Stomach (tissue), 19 donors: ENCODE measurements at places on chromosomes 3 and 15. TPM values are rescaled to one million over a fixed set of nuclear protein-coding genes. Genes with fewer than 3 reads are reported as not detected.
A peak's percentile ranks its signal among the peaks of the same experiment; 100 is the strongest.

- peaks cover 11% of the 10 kb centered on the region for H3K36me3 ChIP-seq
- no peak for DNase-seq
- H3K4me3 ChIP-seq = no peak overlapping the region
- H3K27ac ChIP-seq = no peak overlapping the region
These were observed 6.1 kb downstream of the ATG3 start for GRCh38 chr3:112555535-112556170.

DNA sequence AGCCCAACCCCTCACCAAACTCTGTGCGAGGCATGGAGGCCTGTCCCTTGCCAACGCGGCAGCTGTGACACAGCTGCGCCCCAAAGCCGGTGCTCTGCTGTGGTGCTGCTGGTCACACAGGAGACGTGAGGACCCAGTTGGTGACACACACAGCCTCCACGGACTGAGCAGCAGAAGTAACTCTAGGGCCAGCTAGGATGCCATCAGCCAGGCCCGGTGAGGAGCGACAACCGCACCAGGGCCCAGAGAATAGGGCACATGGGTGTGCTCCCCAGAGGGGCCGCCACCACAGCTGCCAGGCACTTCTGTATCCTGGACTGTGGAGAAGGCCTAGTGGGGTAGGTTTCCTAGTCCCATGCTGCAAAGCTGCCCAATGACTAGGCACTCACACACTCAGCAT, 10.7 kb downstream of the ZXDC start:
- H3K27ac ChIP-seq = no peak overlapping the region
- peaks cover 55% of the 10 kb centered on the region for H3K4me1 ChIP-seq
- no peak for DNase-seq
- peaks cover 100% of the 10 kb centered on the region for H3K36me3 ChIP-seq
- no peaks in the 10 kb centered on the region for H3K27me3 ChIP-seq

DNA sequence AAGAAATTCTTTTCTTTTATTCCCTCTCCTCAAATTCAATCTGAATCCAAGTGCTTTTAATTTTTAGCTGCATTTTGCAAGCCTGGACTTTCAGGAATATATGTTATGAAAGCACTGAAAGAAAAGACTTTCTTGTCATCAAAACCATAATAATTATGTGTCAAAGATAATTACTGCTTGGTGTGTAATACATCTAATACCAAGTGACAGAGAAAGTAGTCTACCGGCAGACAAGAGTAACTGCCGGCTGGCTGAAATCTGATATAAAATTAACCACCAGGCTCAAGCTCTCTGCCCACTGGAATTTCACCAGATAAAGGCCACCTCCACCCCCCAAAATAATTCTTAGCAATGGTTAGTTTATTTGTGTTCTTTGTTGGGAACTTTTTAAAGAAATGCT, 220.9 kb upstream of the CDIN1 start:
- H3K36me3 ChIP-seq = no peaks in the 10 kb centered on the region
- H3K4me3 ChIP-seq = no peak overlapping the region
- H3K27ac ChIP-seq = no peak overlapping the region
- DNase-seq = no peak
- no peaks in the 10 kb centered on the region for H3K27me3 ChIP-seq
- no peaks in the 10 kb centered on the region for H3K4me1 ChIP-seq

- no peak overlapping the region for H3K4me3 ChIP-seq
- no peaks in the 10 kb centered on the region for H3K36me3 ChIP-seq
- H3K4me1 ChIP-seq = peaks cover 34% of the 10 kb centered on the region
- no peaks in the 10 kb centered on the region for H3K27me3 ChIP-seq
- no peak overlapping the region for H3K27ac ChIP-seq
These were observed 996 bp upstream of the DNAJA4 start for GRCh38 chr15:78263351-78263781.

- no peaks in the 10 kb centered on the region for H3K27me3 ChIP-seq
- H3K36me3 ChIP-seq = no peaks in the 10 kb centered on the region
- no peak overlapping the region for H3K4me3 ChIP-seq
- DNase-seq = no peak
- H3K4me1 ChIP-seq = peaks cover under 1% of the 10 kb centered on the region
These were observed 29.9 kb upstream of the FLNB start for GRCh38 chr3:57978316-57978715.

DNA sequence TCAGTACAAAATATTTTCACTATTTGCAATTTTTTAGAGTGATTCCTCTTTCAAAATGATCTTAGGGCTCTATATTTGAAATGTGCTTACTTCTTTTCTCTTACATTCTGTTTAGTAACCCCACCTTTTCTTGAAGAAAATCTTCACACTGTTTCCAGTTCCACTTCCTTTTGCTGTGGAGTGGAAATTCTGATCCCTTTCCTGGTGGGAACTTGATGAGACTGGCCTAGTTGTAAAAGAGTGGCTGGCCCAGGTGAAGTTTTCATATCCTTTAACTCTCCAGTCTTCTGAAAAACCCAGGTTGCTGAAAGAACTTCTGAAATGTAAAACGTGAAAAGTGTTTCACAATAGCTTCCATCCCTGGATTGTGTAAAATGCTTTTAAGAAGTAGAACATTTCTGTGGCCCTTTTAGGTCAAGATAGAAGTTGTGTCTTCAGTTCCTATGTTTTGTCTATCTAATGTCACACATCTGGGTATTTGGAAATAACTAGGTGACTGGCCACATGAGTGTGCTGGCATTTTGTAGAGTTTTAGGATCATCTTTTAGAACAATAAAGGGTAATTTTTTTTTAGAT, 84.8 kb upstream of the LRIG1 start:
- no peaks in the 10 kb centered on the region for H3K4me1 ChIP-seq
- no peak for DNase-seq
- H3K4me3 ChIP-seq = no peak overlapping the region
- H3K36me3 ChIP-seq = no peaks in the 10 kb centered on the region
- H3K27me3 ChIP-seq = peaks cover 6% of the 10 kb centered on the region

DNA sequence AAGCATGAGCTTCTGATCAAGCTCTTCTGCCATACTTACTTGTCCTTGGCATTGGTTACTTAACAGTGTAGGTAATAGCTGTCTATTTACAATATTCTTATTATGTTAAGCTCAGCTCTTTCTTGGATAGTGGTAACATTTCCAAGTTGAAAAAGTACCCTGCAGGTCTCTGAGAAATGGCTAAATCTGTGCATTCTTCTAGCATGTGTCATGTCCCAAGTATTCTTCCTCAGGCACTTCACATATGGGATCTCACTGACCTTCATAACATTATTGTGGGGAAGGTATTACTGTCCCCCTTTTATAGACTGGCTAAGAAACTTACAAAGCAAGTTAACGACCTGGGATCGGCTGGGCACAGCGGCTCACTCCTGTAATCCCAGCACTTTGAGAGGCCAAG, 236.1 kb downstream of the RORA start:
- no peaks in the 10 kb centered on the region for H3K27me3 ChIP-seq
- peaks cover 9% of the 10 kb centered on the region for H3K4me1 ChIP-seq
- no peak for DNase-seq
- no peak overlapping the region for H3K27ac ChIP-seq

DNA sequence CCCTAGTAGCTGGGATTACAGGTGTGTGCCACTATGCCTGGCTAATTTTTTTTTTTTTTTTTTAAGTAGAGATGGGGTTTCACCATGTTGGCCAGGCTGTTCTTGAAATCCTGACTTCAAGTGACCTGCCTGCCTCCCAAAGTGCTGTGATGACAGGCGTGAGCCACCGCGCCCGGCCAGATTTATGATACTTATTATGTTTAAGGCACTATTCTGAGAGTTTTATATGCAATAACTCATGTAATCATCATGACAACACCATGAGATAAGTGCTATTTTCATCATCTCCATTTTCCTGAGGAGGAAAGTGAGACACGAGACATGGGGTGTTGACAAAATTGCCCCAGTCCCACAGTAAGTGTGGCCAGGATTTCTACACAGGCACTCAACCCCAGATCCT, 366.4 kb upstream of the TRIM42 start:
- no peaks in the 10 kb centered on the region for H3K27me3 ChIP-seq
- DNase-seq = no peak
- H3K4me1 ChIP-seq = no peaks in the 10 kb centered on the region
- H3K4me3 ChIP-seq = no peak overlapping the region

- H3K4me3 ChIP-seq = no peak overlapping the region
- H3K4me1 ChIP-seq = peaks cover 52% of the 10 kb centered on the region
- H3K36me3 ChIP-seq = no peaks in the 10 kb centered on the region
- H3K27me3 ChIP-seq = no peaks in the 10 kb centered on the region
- H3K27ac ChIP-seq = no peak overlapping the region
- no peak for DNase-seq
These were observed 4.9 kb upstream of the LOXL1 start for GRCh38 chr15:73921254-73921925.

DNA sequence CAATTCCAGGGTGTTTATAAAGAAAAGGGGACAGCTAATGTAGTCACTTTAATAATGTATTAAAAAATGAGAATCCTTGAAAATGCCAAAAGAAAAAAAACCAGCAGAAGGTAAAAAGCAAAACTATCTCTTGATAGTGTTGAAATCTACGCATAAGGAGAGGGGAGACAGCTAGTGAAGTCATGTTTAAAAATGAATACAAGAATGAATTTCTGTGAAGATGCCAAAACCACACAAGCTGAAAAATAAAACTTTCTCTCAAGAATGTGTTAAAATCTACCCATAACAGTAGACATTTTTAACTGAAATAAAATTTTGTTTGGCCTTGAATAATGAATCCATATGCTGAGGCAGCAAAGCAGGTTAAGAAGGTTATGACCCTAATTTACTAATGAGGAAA, 42.2 kb upstream of the TMEM108 start:
- DNase-seq = no peak
- no peak overlapping the region for H3K27ac ChIP-seq
- H3K36me3 ChIP-seq = no peaks in the 10 kb centered on the region
- no peak overlapping the region for H3K4me3 ChIP-seq
- H3K4me1 ChIP-seq = no peaks in the 10 kb centered on the region

GRCh38 chr15:93469994-93470393, 381.0 kb upstream of the RGMA start:
- no peaks in the 10 kb centered on the region for H3K27me3 ChIP-seq
- no peak overlapping the region for H3K4me3 ChIP-seq
- H3K4me1 ChIP-seq = peaks cover 8% of the 10 kb centered on the region
- H3K27ac ChIP-seq = no peak overlapping the region
- H3K36me3 ChIP-seq = no peaks in the 10 kb centered on the region

DNA sequence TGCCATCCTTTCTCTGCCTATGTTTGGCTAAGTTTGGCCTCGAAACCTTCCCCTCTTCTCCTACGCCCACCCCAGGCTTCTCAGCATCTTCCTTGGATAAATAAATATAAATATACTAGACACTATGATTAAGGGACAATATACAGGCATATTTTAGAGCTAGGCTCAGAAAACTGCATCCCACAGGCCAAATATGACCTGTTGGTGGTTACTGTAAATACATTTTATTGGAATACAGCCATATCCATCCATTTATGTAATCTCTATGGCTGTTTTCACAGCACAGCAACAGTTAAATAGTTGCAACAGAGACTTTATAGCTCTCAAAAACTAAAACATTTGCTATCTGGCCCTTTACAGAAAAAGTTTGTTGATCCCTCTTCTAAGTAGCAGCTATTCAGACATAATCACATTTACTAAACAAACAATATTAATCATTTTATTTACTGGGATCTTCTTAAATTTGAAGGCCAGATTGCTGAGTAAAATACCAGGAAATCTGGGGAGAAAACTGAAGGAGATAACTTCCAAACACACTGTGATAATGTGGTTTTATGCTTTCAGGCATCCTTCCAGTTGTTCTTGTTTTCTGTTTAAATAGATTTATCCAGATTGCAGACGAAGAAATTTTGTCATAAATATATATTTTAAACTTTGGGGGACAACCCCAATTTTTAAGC, 269.7 kb upstream of the THRB start:
- no peaks in the 10 kb centered on the region for H3K36me3 ChIP-seq
- no peaks in the 10 kb centered on the region for H3K4me1 ChIP-seq
- H3K4me3 ChIP-seq = no peak overlapping the region
- no peak overlapping the region for H3K27ac ChIP-seq

DNA sequence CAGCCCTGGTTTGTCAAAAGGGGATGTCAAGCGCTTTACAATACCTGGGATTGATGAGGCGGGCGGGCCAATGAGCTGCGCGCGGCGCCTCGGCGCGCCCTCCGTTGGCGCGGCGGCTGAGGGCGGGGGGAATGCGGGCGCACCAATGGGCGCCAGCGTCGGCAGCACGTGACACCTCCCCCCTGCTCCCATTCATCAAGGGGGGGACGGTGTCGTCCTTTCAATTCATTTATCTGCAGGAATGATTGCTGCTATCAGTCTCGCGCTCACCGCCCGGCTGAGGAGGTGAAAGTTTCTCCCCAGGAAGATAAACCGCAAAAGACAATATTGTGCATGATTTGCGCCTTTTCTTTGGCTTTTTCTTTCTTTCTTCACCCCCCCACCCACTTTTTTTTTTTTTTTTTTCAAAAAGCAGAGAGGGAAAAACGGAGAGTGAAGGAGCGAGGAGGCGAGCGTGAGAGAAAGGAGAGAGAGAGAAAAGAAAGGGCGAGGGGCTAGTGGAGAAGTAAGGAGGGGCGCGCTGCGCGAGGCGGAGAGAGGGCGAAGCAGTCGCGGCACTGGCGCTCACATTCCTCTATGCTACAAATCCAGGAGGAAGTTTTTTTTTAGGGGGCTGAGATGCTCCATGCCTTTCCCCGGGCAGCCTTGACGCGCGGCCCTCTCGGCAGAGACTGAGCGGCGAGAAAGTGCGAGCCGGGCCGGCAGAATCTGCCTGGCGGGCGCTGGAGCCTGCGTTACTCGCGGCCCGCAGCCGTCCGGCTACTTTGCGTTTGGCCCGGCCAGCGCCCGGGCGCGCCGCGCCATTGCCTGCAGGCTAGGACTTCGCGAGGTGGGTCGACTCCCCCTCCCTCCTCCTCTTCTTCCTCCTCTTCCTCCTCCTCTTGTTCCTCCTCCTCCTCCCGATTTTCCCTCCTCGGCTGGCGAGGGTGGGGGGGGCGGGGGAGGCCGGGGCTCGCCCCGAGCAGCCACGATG, at the start of gene ZIC1:
TSS of gene ZIC1 (plus strand) at position 223 of the 973 bp plus-strand sequence. CDS start at position 971, 748 bp downstream.
- H3K4me3 ChIP-seq = peak within 1 kb of the TSS; percentile 18
- H3K4me1 ChIP-seq = peaks cover 26% of the 10 kb centered on the region
- no peak within 1 kb of the TSS for H3K27ac ChIP-seq
- no peak for DNase-seq
- peaks cover 77% of the 10 kb centered on the region for H3K27me3 ChIP-seq
- no peaks in the 10 kb centered on the region for H3K36me3 ChIP-seq

DNA sequence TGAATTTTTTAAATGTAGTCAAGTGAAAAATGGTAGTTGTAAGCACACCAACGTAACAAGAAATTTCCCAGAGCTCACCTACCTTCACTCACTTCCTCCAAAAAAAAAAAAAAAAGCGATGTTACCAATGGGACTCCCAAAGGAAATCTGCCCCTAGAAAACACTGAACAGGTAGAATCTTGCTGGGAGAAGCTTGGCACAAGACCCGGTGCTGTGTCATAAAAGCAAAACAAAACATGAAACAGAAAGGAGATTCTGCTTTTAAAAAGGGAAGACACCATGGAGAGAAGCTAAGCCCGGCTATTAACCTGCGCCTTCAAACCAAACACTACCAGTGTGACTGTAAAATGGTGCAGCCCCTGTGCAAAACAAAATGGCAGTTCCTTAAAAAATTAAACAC, 40.5 kb downstream of the PGPEP1L start:
- H3K27ac ChIP-seq = no peak overlapping the region
- no peaks in the 10 kb centered on the region for H3K27me3 ChIP-seq
- peaks cover 8% of the 10 kb centered on the region for H3K36me3 ChIP-seq
- DNase-seq = no peak
- no peak overlapping the region for H3K4me3 ChIP-seq

GRCh38 chr3:184380185-184380626, 352 bp downstream of the CHRD start:
- peak overlapping the region; percentile 58 for H3K4me3 ChIP-seq
- peak; percentile 91 for DNase-seq
- H3K4me1 ChIP-seq = peaks cover 37% of the 10 kb centered on the region
- peaks cover 71% of the 10 kb centered on the region for H3K27me3 ChIP-seq

Gene APEH
- total RNA-seq = 78.8 TPM

Gene GP9
- not detected for total RNA-seq

Gene FSIP1
- total RNA-seq = 1.1 TPM

Gene CEMIP
- total RNA-seq = 1.3 TPM

Gene ATP13A5
- not detected for total RNA-seq

Gene KNSTRN
- total RNA-seq = 9.3 TPM

Gene ATP2B2
- total RNA-seq = 0.37 TPM
